ENCODE measurements at places on chromosomes 2 and 18.

DNA sequence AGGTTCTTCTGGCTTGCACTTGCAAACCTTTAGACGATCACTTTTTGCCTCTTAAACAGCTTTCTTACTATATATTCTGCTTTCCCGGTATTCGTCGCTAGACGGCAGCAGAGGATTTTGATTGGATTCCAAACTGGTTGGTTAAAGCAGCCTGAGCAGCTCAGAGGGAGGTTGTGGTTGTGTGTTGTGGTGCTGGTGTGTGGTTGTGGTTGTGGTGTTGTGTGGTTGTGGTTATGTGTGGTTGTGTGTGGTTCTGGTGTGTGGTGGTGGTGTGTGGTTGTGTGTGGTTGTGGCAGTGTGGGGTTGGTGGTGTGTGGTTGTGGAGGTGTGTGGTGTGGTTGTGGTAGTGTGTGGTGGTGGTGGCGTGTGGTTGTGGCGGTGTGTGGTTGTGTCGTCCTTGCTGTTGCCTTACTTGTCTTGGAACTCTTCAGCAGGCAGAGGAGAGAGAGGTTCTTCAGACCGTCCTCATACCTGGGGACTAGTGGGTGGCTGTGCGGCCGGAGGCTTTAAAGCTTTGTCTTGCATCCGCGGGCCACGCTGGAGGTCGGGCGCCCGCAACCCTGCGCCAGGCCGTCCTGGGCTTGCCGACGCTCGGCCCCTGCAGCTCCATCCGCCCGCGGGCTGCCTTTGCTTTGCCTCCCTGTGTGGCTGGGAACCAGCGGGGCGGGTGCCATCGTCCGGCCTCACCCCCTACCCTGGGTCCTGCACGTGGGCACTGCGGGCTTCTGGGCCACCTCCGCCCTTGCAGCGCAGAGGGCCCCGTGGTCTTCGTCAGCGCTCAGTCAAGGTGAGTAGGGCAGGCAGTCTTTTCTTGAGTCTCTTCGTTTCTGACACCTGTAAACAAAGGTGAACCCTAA lies 190.8 kb downstream of the ARHGAP28 start:
- DNase-seq, result peak; percentile 64

DNA sequence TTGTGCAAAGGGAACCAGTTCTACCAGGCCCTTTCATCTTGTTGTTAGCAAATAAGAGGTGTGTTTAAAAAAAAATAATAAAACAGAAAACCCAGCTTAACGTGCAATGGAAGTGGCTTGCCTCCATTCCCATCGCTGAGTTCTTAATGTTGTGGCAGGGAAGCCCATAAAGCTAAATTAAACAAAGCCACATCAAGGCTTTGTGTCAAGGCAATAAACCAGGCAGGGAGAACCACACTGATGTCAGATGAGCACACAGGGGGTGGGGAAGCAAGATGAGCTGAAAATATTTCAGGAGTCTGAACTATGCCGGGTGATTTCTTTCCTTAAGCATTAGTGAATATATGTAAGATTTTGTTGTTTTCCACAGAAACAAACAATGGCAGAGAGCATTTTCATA lies 73.5 kb downstream of the PHLPP1 start:
- peak; percentile 63 for DNase-seq

- DNase-seq, result no peak
Measured at GRCh38 chr2:216665242-216665641, 30.1 kb downstream of the IGFBP5 start.

- DNase-seq, result no peak
Measured at GRCh38 chr2:173983391-173983871, 18.3 kb upstream of the SP3 start.

DNA sequence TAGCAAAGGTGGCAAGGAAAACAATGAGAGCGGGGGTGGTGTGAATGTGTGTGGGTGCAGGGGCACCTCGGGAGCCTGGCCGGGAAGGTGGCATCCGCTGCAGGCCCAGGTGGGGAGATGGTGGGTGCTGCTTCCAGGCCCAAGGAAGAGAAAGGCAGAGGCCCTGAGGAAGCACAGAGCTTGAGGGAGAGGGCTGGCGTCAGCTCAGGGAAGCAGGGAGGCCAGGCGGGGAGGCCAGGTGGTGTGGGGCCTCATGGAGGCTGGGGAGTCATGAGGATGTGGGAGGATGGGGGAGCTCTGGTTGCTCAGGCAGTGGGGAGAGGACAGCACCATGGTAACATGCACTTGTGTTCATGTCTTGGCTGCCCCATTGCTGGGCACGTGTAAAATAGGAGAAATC lies 43.3 kb downstream of the AGAP1 start:
- DNase-seq, result no peak

GRCh38 chr2:60234274-60234986 lies 319.0 kb downstream of the BCL11A start:
- DNase-seq, result no peak
